CD4-positive, CD25-positive, alpha-beta regulatory T cell (primary cell): ENCODE measurements at places on chromosomes 4 and X. TPM values are rescaled to one million over a fixed set of nuclear protein-coding genes. Genes with fewer than 3 reads are reported as not detected.
A peak's percentile ranks its signal among the peaks of the same experiment; 100 is the strongest.

GRCh38 chr4:76955182-76955581 lies 5.6 kb downstream of the SEPTIN11 start:
- H3K27ac ChIP-seq, result no peak overlapping the region
- H3K4me3 ChIP-seq, result no peak overlapping the region
- peaks cover 19% of the 10 kb centered on the region for H3K4me1 ChIP-seq
- H3K27me3 ChIP-seq, result no peaks in the 10 kb centered on the region
- no peaks in the 10 kb centered on the region for H3K36me3 ChIP-seq

DNA sequence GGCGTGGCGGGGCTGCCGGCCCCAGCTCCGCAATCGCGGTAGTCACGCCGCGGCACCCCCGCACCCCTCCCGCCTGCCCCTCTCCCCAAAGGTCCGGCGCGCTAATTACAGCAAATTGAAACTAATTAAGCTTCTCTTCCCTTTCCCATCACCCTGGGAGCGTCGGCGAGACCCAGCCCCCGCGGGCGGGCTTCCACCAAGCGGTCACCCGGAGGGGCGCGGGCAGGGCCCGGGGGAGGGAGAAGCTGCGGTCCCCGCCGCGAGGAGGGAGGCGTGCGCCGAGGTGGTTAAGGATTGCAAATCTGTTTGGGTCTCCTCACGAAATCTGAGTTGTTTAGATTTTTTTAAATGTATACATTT lies 13.1 kb downstream of the ARX start:
- no peaks in the 10 kb centered on the region for H3K36me3 ChIP-seq
- no peak for DNase-seq
- no peak overlapping the region for H3K4me3 ChIP-seq
- H3K27ac ChIP-seq, result no peak overlapping the region

GRCh38 chr4:124997124-124997523 lies 284.6 kb upstream of the ANKRD50 start:
- H3K27ac ChIP-seq, result no peak overlapping the region
- no peak overlapping the region for H3K4me3 ChIP-seq
- H3K27me3 ChIP-seq, result no peaks in the 10 kb centered on the region
- no peak for DNase-seq

DNA sequence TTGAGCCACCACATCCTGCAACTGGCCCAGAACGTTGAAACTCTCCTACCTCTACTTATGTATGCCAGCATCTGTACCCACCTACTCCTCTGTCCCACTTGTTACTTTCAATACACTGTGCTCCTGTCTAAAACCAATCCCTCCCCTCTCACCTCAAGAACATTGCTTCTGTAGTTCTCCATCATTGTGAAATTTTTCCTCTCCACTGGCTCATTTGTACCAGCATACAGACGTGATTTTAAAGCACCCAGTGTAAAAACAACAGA lies 25.5 kb upstream of the USO1 start:
- no peaks in the 10 kb centered on the region for H3K27me3 ChIP-seq
- DNase-seq, result no peak
- peaks cover 21% of the 10 kb centered on the region for H3K4me1 ChIP-seq
- no peaks in the 10 kb centered on the region for H3K36me3 ChIP-seq
- peak overlapping the region; percentile 37 for H3K27ac ChIP-seq

DNA sequence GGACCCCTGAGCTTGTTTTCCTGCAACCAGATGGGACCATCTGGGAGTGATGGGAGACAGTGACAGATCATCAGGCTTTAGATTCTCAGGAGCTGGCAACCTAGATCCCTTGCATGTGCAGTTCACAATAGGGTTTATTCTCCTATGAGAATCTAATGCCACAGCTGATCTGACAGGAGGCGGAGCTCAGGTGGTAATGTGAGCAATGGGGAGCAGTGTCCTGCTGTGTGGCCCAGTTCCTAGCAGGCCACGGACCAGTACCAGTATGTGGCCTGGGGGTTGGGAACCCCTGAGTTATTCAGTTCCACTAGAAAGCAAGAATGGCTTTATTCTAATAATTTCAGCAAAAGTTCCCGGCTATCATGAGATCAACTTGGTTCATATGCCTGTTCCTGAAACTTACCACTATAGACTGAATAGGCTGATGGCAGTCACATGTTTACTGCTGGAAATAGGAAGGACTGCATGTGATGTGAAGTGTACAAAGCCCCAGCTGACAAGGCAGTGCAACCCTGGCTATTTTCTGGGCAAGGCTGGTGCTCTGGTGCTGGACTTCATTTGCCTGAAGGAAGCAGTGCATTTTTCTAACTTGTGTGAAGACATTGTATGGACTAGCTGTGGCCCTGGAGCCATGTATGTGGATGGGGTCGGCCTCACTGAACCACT lies 107.2 kb downstream of the SPRY1 start:
- DNase-seq, result no peak
- no peaks in the 10 kb centered on the region for H3K4me1 ChIP-seq
- H3K27ac ChIP-seq, result no peak overlapping the region
- H3K4me3 ChIP-seq, result no peak overlapping the region
- H3K36me3 ChIP-seq, result no peaks in the 10 kb centered on the region
- H3K27me3 ChIP-seq, result peaks cover 6% of the 10 kb centered on the region

FAM47E gene
- 0.57 TPM for polyA plus RNA-seq
